ENCODE measurements at places on chromosomes 5 and 9.

GRCh38 chr5:32259033-32259432, 53.7 kb downstream of the MTMR12 start:
- no peak overlapping the region for H3K27ac ChIP-seq
- H3K4me1 ChIP-seq, result peaks cover 30% of the 10 kb centered on the region
- H3K27me3 ChIP-seq, result no peaks in the 10 kb centered on the region
- H3K4me3 ChIP-seq, result no peak overlapping the region
- peaks cover 70% of the 10 kb centered on the region for H3K36me3 ChIP-seq

- DNase-seq, result no peak
- H3K4me3 ChIP-seq, result no peak overlapping the region
- H3K27me3 ChIP-seq, result no peaks in the 10 kb centered on the region
- H3K4me1 ChIP-seq, result no peaks in the 10 kb centered on the region
Observed at GRCh38 chr5:64069486-64069885, 96.2 kb upstream of the RNF180 start.

DNA sequence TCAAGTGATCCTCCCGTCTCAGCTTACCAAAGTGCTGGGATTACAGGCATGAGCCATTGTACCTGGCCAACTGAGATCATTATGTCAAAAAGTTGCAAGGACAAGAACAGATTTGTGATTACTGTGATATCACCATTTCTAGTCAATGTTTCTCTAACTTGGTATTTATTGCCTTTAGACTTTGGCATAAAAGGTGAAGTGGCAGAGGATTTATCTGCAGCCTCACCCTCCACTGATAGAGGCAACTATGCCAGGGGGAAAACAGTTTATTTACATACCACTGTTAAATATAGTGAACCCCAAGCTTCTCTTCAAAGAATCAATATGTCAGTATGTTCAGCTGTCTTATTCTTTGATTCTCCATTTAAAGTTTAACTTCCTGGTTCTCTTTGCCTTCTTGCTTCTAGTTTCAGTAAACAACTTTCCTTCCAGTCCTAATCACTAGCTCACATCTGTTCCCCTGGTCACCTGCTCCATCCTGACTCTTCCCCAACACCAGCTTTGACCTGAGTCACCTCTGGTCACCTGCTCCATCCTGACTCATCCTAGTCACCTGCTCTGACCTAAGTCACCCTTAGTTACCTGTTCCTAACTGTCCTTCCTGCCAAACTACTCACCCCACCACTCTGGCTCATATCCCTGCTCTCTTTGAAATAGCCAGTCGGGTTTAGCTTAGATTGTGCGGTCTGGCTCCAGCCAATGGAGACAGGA, 29.9 kb downstream of the SEMA6A start:
- H3K4me1 ChIP-seq, result no peaks in the 10 kb centered on the region
- no peak overlapping the region for H3K4me3 ChIP-seq
- no peak for DNase-seq

DNA sequence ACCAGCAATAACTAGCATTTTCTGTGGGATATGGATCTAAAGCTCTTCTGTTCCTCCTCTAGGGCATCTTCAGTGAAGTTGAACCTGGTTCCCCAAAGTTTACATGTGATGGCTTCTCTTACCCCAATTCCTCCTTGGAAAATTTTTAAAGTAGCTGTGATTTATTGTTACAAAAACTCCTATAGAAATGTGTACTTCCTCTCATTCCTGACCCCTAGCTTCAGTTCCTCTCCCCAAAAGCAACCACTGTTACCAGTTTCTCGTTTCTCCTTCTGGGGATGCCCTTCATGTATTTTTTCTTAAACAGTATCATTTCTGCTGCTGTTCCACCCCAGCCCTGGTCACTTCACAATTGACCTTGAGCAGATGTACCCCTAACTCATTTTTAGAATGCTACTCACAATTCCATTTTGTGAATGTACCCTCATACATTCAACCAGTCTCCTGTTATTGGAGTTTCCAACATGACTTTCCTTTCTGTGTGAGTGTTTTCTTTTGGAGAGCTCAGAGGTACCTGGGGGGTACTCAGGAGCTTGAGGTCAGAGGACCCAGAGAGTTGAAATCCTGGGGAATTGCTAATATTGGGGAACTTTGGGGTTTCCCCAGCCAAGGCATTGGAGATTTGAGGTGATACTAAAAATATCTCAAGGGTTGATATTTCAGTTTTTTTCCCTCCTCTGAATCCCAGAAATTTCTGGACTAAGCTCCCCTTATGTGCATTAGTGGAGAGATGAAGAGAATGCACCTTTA, 18.6 kb upstream of the GLRX start:
- H3K4me1 ChIP-seq, result peaks cover 36% of the 10 kb centered on the region
- H3K36me3 ChIP-seq, result no peaks in the 10 kb centered on the region
- no peak for DNase-seq
- peak overlapping the region; percentile 69 for H3K27ac ChIP-seq
- H3K27me3 ChIP-seq, result no peaks in the 10 kb centered on the region

DNA sequence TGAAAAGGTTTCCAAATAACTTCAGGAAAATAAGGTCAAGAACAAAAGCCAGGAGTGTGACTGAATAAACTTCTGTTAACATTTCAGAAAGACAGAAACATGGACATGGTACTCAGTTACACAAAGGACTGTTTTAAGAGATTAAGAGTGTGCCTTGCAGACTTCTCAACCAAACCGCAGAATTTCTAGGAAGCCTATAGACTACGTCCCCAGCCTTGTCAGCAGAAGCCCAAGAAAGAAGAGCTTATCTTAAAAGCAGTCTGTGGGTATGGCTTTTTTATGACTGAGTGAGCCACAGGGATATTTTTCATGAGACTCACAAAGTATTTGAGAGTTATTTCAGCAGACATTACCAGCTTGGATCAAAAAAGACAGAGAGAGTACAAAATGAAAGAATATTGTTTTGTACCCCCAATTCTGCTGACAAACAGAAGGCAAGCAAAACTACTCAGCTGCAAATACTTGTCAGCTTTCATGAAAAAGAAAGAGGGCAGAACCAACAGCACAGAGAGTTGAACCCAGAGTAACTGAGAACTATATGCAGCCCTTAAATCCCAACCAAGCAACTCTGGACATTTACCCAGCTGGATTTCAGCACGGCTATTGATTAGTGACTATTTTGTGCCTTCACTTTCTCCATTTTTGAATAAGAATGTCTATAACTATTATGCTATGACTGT, 711.0 kb upstream of the CTNND2 start:
- H3K27me3 ChIP-seq, result no peaks in the 10 kb centered on the region
- DNase-seq, result no peak
- no peak overlapping the region for H3K27ac ChIP-seq
- H3K4me3 ChIP-seq, result no peak overlapping the region
- no peaks in the 10 kb centered on the region for H3K36me3 ChIP-seq
- no peaks in the 10 kb centered on the region for H3K4me1 ChIP-seq

DNA sequence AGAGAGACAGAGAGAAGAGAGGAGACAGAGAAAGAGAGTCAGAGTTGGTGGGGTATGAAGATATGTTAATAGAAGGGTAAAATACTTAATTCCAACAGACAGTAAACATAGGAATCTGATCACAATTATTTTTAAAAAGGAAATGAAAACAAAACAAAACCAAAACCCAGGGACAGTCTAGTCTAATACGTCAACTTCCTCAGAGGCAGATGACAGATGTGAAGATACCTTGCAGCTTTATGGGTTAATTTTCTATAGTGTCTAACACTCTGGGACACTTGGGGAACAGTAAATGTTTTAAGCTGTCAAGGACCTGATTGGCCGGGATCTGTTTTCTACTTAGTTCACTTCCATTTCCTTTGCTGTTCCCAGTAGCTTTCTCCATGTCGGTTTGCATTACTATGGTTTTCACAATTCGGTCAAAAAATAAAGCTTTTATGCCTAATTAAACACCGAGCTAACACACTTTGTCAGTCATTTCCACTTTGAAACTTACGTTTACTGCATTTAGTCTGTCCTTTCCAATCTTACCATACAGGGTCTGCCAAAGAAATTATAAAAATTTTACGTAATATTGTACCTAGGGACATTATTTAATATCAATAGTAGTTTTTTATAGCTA, 216.5 kb downstream of the MCTP1 start:
- no peaks in the 10 kb centered on the region for H3K36me3 ChIP-seq
- peak overlapping the region; percentile 23 for H3K4me3 ChIP-seq
- peaks cover 14% of the 10 kb centered on the region for H3K4me1 ChIP-seq
- no peak for DNase-seq
- H3K27me3 ChIP-seq, result no peaks in the 10 kb centered on the region
- peak overlapping the region; percentile 70 for H3K27ac ChIP-seq

- peaks cover 6% of the 10 kb centered on the region for H3K4me1 ChIP-seq
Observed at GRCh38 chr9:113807173-113808061, 68.7 kb upstream of the ZNF618 start.

- H3K4me3 ChIP-seq, result no peak overlapping the region
- H3K27ac ChIP-seq, result no peak overlapping the region
- no peaks in the 10 kb centered on the region for H3K36me3 ChIP-seq
Observed at GRCh38 chr9:103188781-103189350, 193.7 kb downstream of the CYLC2 start.

DNA sequence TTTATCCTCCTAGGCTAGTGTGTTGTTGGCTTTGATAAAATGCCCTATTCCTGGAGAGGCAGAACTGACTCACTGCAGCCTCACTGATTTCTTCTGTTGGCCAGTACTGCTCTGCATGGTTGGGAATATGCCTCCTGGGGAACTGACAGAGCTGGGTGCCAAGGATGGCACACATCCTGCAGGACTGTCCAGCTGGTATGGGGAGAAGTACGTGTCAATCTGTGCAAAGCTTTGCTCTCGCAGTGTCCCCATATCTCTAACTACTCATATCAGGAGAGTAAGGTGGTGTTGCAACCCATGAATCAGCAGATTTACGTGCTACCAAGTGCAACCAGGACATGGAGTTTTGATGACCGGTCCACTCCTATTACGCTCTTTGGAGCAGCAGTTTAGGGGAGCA, 74.7 kb downstream of the TEK start:
- DNase-seq, result no peak
- H3K4me3 ChIP-seq, result no peak overlapping the region
- no peaks in the 10 kb centered on the region for H3K36me3 ChIP-seq
- H3K27ac ChIP-seq, result no peak overlapping the region

GRCh38 chr9:78326564-78326963, 29.6 kb downstream of the PSAT1 start:
- peaks cover 11% of the 10 kb centered on the region for H3K4me1 ChIP-seq
- H3K27ac ChIP-seq, result no peak overlapping the region
- no peaks in the 10 kb centered on the region for H3K27me3 ChIP-seq
- no peak overlapping the region for H3K4me3 ChIP-seq

DNA sequence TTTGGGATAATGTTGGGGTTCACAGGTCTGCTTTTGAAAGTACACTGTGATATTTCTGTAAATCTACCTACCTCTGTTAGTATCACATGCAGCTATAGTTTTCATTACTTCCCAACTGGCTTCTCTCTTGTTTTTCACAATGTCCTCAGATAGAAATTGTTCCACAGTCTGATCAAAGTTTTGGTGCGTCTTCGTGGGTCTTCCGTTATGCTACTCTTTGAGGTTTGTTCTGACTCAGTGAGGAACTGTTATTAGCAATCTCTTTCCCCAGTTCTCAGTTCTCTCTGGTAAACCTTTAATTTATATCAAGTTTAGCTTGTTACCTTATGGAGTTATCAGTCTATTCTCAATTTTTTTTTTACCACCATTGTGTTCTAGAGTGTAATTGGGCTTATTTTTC, 2061.2 kb upstream of the CDH9 start:
- no peaks in the 10 kb centered on the region for H3K4me1 ChIP-seq
- H3K27me3 ChIP-seq, result no peaks in the 10 kb centered on the region
- no peaks in the 10 kb centered on the region for H3K36me3 ChIP-seq
- no peak overlapping the region for H3K27ac ChIP-seq
- no peak overlapping the region for H3K4me3 ChIP-seq

GRCh38 chr9:90288275-90288639, 354.4 kb downstream of the DIRAS2 start:
- no peaks in the 10 kb centered on the region for H3K27me3 ChIP-seq
- H3K4me3 ChIP-seq, result no peak overlapping the region
- no peaks in the 10 kb centered on the region for H3K4me1 ChIP-seq
- DNase-seq, result no peak

- H3K27me3 ChIP-seq, result no peaks in the 10 kb centered on the region
- H3K4me3 ChIP-seq, result no peak overlapping the region
Observed at GRCh38 chr5:6340100-6340499, 38.2 kb downstream of the MED10 start.

GRCh38 chr9:121386442-121387175, 16.6 kb upstream of the STOM start:
- H3K4me1 ChIP-seq, result no peaks in the 10 kb centered on the region
- H3K4me3 ChIP-seq, result no peak overlapping the region
- no peaks in the 10 kb centered on the region for H3K27me3 ChIP-seq
- no peak for DNase-seq

All from suprapubic skin (tissue), 4 donors.